ENCODE measurements at places on chromosomes 13 and 19.

DNA sequence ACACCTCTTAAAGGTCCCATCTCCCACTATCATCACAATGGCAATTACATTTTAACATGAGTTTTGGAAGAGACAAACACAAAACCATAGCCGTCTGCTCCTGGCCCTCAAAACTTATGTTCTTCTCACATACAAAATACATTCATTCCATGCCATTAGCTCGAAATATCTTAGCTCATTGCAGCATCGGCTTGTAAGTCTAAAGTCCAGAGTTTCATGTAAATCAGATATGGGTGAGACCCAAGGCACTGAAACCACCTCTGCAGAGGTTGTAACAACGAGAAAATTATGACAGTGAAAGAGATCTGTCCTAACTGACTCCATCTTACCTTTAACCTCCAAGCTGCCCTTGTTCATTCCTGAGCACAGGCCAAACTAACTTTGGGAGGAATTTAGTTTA, 635.0 kb upstream of the SPRY2 start:
- no peak for DNase-seq

DNA sequence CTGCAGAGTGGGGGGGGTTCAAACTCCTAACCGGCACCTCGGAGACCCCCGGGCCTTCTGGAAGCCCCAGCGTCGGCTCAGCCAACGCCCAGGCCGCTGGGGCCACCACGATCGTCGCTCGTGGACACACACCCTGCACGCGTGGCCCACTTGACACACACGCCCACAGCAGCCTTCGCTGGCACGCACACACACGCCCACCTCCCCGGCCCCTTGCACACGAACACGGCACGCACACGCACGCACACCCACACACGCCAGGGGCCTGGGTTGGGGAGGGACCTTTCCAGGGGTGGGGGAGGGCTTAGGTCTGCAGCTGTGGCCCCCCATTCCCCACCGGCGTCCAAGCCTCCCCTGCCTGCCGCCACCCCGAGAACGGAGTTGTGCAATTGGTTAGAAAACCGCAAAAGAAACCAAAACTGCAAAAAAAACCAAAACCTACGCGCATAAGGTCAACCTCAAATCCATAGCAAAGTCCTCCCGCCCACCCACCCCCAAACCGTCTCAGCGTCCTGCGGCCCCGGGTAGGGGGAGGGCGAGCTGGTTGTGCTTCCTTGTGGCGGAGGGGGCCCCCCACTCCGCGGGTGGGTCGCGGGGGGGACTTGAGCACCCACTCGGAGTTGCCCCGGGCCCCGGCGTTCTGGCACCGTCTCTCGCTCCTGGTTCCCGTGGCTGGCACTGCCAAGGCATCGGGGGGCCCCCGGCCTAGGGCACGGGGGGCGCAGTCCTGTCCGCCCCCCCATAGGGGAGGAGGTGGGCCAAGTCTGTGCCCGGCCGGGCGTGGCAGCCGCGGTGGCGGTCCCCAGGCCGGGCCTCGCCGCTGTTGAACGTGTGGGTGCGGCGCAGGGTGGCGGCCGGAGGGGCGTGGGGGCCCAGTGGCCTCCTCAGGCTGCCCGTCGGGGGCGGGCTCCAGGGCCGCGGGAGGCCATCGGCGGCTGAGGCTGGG, 3.3 kb upstream of the LRG1 start:
- DNase-seq, result no peak

DNA sequence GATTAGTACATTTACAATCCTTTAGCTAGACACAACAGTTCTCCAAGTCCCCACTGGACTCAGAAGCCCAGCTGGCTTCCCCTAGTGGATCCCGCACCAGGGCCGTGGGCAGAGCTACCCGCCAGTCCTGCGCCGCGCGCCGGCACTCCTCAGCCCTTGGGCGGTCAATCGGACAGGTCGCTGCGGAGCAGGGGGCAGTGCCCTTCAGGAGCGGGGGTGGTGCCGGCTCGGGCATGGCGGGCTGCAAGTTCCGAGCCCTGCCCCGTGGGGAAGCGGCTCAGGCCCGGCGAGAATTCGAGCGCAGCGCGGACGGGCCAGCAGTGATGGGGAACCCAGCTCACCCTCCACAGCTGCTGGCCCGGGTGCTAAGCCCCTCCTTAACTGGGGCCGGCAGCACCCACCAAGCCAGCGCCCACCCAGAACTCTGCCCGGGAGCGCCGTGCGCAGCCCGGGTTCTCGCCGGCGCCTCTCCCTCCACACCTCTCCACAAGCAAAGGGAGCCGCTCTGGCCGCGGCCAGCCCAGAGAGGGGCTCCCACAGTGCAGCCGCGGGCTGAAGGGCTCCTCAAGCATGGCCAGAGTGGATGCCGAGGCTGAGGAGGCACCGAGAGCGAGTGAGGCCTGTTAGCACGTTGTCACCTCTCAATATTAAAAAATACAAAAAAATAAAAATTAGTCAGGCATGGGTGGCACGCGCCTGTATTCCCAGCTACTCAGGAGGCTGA, 12.9 kb downstream of the EBPL start:
- no peak for DNase-seq

GRCh38 chr19:35272122-35272719, 3.5 kb downstream of the USF2 start:
- DNase-seq, result no peak

GRCh38 chr19:17706750-17707181, 12.5 kb upstream of the MAP1S start:
- DNase-seq, result no peak

- peak; percentile 37 for DNase-seq
Observed at GRCh38 chr19:50314724-50315708, 14.2 kb downstream of the KCNC3 start.

DNA sequence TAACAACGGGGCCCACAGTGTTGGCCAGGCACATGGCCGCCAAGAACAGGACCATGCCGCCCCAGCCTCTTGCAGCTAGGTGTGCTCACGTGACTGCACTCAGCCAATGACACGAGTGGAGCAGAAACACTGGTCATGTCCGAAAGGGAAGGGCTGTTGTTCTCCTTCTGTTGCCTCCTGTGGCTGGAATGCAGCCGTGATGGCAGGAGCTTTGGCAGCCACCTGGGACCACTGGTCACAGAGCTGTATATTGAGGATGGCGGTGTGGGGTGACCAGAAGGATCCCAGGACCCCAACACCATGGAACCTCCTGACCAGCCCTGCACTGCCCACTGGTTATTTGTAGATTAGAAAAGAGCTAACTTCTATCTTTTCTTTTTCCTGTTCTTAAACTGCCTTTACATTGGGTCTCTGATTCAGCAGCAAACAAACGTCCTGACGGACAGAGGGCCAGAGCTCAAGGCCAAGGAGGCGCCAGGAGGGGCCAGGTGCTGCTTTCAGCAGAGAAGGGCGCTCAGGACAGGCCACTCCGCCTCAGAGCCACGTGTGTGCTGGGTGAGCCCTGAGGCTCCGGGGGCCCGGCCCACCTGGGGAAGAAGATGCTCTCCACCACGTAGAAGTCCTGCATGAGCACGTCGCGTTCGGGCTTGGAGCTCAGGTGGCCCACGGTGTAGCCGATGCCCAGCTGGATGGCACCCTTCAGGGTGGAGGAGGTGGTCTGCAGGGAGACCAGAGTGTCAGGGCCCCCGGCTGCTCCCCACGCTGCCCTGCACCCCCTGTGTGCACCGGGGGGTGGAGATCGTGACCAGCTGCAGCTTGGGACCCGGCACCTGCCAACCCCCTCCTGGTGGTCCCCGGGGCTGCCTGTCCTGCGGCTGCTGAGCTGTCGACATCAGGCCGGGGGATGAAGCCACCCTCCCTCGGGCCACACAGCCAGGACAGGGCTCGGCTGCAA, 35.0 kb upstream of the CACTIN start:
- DNase-seq, result no peak

- DNase-seq, result no peak
Observed at GRCh38 chr13:113164492-113164891, 6.0 kb downstream of the PROZ start.

- no peak for DNase-seq
Observed at GRCh38 chr19:10018263-10018662, 5.0 kb downstream of the RDH8 start.

DNA sequence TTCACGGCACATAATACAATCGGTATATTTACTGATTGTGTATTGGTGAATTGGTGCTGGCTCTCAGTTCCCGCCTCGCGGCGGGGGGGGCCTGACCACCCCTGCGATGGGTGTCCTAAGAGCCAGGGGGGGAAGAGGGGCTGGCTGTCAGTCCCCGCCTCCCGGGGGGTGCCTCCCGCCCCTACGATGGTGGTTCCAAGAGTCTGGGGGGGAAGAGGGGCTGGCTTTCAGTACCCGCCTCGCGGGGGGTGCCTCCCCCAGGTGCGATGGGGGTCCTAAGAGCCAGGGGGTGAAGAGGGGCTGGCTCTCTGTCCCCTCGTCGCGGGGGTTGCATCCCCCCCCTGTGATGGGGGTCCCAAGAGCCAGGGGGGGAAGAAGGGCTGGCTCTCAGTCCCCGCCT, 2321.8 kb upstream of the PCDH20 start:
- no peak for DNase-seq

DNA sequence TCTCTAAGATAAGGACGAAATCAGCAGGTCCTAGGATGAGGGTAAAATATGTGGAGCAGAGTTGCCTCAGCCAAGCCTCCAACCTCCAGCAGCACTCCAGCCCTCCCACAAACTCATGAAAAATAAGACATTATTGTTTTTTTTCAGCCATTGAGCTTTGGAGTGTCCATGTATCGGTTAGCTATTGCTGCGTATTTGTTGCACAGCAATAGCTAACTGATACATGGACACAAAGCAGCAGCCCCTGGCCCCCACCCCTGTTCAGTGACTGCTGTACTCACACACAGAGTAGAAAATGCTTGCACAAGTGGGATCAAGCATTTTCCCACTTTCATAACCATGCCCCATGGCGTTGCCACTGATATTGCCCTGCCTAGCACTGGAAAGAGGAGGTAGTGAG, 19.1 kb upstream of the URI1 start:
- DNase-seq, result no peak

GRCh38 chr13:51861723-51862300, at the start of gene CCDC70:
CCDC70 (plus strand) TSS chr13:51861969; CDS start chr13:51865412, 3,443 bp downstream.
- no peak for DNase-seq

DNA sequence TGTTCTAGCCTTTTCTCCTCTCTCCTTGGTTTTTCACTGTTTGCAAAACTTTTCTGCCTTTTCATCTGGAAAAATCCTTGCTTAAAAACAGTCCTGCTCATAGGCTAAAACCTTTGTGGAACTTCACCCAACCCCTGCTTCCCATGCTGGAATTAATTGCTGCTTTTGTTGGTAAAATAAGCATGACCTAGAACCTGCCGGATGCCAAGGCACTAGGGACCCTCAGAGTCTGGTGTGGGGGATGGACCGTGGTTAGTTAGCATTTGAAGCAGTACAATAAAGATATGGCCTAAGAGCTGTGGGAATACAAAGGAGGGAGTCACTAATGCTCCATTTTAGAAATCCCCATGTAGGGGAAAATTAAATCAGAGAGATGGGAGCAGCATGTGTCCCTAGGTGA, 326.3 kb downstream of the KCNRG start:
- no peak for DNase-seq

DNA sequence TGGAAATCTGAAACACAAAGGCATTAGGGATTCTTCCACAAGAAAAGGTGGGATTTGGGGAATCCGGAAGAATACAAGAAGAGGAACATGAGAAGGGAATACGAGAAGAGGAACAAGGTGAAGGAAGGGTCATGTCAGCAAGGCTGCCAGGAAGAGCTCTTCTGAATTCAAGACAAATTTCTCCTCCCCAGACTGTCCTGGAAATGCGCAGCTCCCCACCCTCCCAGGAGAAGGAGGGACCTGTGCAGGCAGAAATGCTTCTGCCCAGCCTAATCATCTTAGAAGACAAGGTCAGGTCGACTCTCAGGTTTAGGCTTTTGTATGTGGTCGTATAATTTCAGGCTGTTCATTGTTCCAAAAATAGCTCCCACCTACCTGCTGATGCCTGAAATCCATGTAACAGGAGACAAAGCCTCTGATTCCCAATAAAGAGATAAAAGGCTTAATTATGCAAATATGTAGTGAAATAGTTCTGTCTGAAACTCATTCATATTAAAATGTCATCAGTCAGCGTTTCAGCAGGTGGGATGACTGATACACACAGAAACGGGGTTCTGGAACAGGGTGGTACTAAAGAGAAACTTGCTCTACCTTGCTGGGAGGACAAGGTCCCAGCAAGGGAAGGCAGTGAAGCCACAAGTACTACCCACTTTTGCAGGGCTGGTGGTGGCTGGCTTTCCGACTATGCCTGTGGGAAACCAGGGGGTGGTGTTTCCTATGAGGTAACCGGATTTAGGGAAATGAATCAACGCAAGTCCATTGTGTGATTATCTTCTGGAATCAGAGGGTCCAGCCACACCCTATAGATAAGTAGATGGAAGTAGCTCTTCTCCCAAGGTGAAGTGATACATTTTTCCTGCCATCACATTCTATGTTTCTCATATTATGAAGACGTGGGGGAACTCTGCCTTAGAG, 76.1 kb downstream of the KL start:
- no peak for DNase-seq

DNA sequence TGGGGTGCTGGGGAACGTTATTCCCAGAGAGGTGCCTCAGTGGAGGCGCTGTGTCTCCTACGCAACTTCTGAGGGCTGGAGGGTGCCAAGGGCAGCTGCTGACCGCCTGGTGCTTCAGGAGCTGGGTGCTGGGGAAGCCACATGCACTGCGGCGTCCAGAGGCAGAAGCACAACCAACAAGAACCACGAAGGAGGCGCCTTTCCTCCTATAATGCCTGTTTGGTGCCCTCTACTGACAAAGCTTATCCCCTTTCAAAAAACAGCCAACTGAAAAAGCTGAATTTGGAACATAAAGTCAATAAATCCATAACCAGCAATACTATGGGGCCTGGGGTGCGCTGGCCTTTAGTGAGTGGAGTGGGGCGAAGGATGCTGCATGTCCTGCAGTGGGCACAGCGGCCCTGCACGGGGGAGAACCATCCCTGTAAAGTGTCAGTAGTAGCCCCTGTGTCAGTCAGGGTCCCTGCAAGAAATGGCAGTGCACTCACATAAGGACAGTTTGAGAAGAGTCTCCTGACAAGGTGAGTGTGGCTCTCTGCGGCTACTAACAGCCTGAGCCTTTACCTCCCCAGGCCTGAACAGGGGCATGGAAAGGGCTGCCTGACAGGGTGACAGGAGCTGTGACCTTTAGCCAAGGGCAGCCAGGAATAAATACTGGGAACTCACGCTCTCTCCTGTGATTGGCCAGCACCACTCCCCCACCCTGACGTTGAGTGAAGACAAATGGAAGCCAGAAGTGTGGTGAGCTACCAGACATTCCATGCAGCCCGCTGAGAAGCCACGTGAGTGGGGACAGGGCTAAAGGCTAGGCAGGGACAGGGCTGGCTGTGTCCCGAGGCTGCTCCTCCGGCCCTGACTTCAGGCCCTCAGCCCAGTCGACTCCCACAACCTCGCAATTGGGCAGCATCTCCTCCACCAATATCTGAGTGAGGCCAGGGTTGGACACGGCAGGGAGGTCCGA, 4.5 kb upstream of the B3GNT8 start:
- peak; percentile 10 for DNase-seq

GRCh38 chr13:100356426-100356825, 232.2 kb downstream of the GGACT start:
- no peak for DNase-seq

- DNase-seq, result no peak
Observed at GRCh38 chr19:2282062-2282861, at the start of gene PEAK3. PEAK3 (minus strand) TSS chr19:2282175; CDS start chr19:2280931, 1,244 bp downstream.

DNA sequence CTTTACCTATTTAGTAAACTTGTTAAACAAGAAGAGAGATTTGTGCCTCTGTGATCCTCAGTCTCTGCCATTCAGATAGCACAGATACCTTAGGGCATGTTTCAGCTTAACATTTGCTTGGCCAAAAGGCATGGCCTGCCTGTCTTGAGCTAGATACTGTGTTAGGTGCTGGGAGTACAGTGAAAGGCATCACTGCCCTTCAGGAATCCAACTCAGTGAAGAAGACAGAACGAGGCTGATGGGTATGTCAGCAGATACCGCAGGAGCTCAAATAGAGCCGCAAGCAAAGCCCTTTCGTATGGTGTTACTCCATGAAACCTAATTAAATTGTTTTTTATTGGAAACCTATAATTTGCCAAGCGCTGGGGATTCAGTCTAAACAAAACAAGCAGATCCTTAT, 12.9 kb downstream of the ZNF507 start:
- DNase-seq, result no peak

Data from DMS79 treated with DMSO at 0.1 percent for 48 hours (cell line).